ENCODE measurements at places on chromosomes 7 and 10.

GRCh38 chr7:50206453-50207250 lies 97.9 kb upstream of the IKZF1 start:
- DNase-seq: peak; percentile 7

DNA sequence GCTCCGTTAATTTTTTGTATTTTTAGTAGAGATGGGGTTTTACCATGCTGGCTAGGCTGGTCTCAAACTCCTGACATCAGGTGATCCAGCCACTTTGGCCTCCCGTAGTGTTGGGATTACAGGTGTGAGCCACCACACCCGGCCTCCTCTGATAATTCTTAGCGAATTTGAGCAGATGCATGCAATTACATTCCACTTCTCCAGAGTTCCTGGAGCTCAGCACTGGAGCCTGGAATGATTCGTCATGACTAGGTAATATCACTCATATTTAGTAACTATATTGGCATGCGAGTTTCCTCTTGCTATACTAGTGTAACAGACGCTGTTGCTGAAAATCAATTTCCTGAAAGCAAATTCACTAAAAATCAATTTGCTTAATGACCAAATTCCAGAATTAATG lies 86.8 kb downstream of the MKX start:
- DNase-seq: peak; percentile 76

DNA sequence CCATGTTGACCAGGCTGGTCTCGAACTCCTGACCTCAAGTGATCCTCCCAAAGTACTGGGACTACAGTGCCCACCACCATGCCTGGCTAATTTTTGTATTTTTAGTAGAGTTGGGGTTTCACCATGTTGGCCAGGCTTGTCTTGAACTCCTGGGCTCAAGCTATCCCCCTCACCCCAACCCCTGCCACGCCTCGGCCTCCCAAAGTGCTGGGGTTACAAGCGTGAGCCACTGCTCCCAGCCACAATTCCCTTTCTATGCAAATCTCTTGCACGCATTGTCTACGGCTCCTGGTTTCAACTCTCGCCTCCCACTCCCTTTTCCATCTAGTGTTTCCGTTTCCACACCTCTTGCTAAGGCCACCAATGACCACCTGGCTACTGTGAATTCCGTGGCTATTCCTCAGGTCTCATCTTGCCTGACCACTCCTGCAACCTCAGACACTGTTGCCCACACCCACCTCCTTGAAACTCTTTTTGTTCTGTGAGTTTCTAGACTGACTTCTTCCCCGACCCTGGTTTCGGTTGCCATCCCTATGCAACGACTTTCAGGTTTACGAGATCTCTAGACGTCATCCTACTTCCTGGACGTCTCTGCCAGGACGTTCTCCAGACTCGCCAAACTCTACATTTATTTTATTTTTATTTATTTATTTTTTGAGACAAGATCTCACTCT lies 3.4 kb downstream of the CLDN3 start:
- DNase-seq: no peak

DNA sequence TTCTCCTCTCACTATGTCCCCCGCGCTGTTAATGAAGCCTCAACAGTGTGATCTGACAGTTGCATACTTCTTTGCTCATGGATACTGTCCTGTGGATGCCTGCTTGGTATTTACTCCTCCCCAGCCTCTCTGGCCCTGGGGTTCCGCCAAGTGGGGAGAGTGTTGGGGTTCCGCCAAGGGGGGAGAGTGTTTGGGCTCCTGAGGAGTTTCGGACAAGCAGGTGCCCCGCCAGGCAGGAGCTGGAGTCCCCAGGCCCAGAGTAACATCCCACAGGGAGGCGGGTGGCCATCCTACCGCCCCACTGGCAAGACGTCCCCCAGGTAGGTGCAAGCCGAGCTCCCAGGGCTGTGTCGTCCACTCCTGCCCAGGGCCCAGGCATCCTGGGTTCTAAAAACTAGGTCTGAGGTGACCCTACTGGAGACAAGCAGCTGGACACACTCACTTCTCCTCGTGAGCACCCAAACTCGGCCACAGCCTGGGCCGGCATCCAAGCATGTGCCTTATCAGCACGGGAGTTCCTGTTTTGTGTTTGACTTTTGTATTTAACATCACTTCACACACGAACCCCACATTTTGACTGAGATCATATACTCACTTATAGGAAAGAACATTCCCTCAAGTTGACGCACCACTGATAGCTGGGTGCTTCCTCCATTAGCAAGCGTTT lies 34.2 kb downstream of the CAMK2B start:
- no peak for DNase-seq

DNA sequence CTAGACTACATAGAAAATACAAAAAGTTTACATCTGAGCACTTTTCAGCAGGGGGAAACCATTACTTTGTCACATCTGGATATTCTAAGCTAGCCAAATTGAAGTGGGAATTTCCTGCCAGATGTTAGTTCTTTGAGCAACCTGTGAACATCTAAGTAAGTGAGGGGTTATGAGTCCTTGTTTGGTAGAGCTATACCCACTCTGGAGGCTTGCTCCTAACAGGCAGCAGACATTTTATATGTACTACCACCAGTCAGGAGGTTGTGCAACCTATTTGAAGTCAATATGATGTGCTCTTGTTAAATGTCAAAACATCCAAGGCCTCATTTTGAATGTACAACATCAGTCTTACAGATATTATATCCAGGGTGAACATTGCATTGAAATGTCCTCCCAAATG lies 143.3 kb upstream of the KAT6B start:
- DNase-seq: no peak

DNA sequence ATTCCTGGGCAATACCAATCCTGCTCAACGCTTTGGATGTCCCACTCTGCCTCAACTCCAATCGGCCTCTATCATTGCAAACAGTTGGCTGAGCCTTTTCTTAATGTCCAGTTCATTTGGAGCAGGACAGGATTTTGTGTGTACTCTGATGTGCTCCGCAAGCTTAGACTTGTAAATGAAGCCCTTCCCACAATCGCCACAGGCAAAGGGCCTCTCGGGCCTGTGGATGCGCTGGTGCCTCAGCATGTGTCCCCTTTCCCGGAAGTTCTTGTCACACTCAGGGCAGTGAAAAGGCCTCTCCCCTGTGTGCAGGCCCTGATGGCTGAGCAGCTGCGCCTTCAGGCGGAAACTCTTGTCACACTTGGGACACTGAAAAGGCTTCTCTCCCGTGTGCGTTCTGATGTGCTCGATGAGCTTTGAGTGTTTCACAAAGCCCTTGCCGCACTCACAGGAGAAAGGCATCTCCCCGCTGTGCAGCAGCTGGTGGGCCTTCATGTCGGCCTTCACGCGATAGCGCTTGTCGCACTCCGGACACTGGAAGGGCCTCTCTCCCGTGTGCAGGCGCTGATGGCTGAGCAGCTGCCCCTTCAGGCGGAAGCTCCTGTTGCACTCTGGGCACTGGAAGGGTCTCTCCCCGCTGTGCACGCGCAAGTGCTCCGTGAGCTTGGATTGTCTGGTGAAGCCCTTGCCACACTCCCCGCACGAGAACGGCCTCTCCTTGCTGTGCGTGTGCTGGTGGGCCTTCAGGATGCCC lies 20.0 kb downstream of the ZNF786 start:
- no peak for DNase-seq

DNA sequence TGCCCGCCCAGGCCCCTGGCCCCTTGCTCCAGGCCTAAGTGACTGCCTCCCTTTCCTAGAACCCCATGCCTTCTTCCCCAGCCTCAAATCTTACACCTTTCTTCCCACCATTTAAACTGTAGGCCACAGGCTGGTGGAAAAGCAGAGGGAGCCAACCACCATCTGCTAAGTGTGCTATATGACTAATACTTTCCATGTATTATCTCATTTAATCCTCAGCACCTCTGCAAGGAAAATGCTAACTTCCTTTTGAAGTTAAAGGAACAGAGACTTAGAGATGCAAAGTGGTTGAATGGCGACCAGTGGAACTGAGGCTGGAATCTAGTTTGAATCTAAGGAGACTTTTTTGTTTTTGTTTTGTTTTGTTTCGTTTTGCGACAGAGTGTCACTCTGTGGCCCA lies 17.8 kb upstream of the MTPAP start:
- no peak for DNase-seq

GRCh38 chr10:71521504-71522441 lies 125.1 kb downstream of the CDH23 start:
- DNase-seq: no peak

DNA sequence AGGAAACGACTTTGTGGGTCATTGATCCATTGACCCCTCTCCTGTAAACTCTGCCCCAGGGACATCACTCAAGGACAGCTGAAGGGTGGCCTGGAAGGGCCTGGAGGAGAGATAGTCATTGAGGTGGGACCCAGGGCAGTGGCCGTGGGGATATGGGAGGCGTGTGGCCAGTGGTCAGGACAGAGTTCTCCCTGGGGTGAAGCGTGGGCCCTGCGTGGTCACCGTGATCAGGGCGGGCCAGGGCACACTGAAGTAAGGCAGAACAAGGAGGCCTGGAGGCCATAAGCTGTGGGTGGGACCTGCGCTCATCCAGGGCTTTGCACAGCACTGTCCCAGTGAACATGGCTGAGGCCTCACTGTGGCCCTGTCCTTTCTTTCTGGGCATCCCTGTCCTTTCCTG lies 177.9 kb downstream of the ZNF248 start:
- no peak for DNase-seq

DNA sequence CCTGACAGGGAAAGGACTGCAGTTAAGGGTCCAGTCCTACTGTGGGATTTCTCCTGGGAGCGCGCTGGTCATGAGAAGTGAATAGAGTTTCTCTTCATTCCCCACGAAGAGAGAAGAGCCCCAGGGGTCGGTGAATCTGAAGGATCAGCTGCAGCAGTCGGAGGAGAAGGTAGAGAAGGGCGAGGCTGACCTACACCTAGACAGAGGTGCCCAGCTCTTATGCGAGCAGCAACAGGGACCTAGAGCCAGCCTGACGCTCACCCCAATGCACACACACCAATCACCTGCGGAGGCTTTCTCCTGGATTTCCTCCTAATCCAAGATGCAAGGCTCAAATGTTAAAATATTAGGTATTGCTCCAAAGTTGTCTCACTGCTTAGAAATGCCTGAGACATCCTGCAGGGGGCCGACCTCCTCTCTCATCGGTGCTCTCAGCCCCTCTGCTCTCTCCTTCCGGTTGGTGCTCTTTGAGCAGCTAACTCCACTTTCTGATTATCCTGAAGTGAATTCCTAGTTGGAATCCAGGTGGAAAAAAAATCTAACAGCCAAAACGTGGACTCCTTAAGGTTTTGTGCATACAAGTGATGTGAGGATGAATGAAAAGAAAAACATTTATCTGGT lies 176.4 kb downstream of the AHR start:
- no peak for DNase-seq

- no peak for DNase-seq
These were observed 85.4 kb downstream of the FOXL3 start for GRCh38 chr7:375321-375831.

DNA sequence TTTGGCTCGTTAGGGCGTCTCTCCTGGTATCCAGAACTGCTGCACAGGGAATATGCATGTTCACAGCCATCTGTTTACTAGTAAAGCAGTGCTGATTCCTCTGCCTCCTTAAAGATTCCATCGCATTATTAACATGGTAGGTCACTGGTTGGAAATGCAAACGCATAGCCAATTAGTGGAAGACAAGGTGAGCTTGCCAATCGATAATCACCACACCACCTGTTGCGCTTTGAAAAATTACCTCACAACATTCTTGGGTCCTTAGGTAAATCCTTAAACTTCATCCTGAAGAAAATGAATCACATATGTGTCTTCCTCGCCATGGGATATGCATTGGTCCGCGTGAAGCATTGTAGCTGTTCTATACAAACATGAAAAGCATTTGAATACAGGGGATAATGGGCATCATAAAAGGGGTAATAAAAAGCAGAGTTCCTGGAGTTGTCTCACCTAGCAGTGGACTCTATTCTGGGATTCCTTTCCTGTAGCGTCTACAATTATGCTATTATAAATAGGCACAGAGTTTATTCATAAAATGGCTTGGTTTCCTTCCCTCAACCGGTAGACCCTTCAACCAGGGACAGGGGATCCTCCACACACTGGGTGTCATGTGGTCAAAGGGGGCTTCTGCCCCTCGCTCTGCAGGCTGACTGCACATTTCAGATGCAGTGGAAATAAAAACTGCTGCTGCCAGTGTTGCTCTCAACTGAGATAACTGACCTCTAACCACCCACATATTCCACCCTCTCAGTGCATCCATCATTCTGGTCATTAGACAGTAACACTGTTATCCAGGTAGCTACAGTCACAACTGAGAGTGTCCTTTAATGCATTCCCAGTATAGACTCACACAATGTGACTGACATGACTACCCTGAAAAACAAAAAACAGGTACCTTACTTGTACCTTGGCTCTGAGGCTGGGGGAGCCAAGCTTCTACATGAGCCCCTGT lies 389.2 kb upstream of the NFE2L3 start:
- no peak for DNase-seq

DNA sequence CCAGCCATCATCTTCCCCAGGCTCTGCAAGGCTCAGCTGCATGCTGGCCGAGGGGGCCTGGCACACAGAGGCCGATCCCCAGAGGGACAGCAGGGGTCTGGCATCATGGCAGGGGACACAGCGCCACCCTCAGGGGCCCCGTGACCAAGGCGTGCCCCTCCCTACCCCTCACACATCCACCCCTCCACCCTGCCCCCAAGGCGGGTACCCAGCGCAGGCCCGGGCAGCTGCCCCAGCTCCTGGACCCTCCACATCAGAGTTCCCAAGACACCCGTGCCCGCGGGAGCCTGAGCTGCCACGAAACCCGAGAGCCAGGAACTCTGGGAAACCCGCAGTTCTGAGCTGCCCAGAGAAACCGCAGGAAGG lies 46.5 kb upstream of the TNRC18 start:
- no peak for DNase-seq

DNA sequence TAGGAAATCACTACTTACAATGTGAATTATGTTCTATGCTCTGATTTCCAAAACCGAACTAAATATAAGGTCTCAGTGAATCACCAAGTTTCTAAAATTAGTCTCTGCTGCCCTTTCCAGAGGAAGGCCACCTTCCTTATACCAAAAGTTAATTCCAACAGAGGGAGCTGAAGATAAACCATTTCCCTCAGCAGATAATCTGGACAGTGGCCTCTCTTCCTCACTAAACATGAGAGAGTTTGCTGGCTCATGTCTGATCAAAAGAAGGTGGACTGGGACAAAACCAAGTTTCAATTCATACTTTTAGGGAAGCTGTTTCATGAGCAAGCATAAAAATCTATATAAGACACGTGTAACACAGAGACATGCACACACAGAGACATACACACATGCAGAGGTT lies 6.4 kb downstream of the FEZF1 start:
- DNase-seq: no peak

- no peak for DNase-seq
These were observed 84.2 kb upstream of the STEAP1B start for GRCh38 chr7:22584179-22584578.

DNA sequence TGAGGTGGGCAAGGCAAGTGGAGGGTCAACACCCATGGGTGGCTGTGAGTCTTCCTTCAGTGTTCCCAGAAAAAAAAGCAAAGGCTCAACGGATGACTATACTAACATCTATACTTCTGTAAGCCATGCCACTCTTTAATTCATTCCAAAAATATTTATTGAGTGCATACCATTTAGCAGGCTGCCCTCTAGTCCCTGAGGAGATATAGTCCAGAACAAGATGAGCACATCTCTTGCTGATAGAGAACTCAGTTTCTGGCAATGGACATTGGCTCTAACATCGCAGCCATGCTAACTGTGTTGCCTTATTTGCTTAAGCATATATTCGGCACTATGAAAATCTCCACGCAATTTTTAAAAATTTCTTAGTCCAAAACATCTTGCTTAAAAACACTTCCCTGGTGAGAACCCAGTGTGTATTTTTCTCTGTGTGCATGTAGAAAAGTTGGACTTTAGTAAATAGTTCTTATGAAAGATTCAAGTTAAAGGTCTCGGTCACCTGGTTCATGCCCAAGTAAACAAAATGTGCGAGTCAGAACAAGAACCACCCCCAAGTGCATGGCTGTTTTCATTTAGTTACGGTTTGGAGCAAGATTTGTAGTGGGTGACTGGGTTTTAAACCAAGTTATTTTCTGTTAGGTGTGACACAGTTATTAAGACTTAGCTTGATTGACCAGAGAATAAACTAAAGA lies 69.8 kb downstream of the MET start:
- DNase-seq: no peak

Measured in fibroblast of skin of right biceps (primary cell).